ENCODE measurements at places on chromosomes 5 and 9. TPM values are rescaled to one million over a fixed set of nuclear protein-coding genes. Genes with fewer than 3 reads are reported as not detected.

The CA9 gene
- 45.4 TPM for polyA plus RNA-seq

The PCSK1 gene
- polyA plus RNA-seq = 1.1 TPM

The DMRT3 gene
- polyA plus RNA-seq = 0.05 TPM

The RIGI gene
- polyA plus RNA-seq = 2.9 TPM

The PAX5 gene
- 0.28 TPM for polyA plus RNA-seq

The ACOT12 gene
- not detected for polyA plus RNA-seq

The TRIM32 gene
- 2.7 TPM for polyA plus RNA-seq

The NPDC1 gene
- polyA plus RNA-seq = 113 TPM

The GMCL2 gene
- polyA plus RNA-seq = not detected

The IZUMO3 gene
- polyA plus RNA-seq = not detected

The SLCO4C1 gene
- 0.19 TPM for polyA plus RNA-seq

The GCNT4 gene
- 0.34 TPM for polyA plus RNA-seq

The CDC20B gene
- not detected for polyA plus RNA-seq

The PCDHGA5 gene
- 0.34 TPM for polyA plus RNA-seq

The SLIT3 gene
- polyA plus RNA-seq = 16.4 TPM

The CDH6 gene
- polyA plus RNA-seq = 0.23 TPM

The CYLC2 gene
- not detected for polyA plus RNA-seq

The AQP7 gene
- 258 TPM for polyA plus RNA-seq

The TLR4 gene
- polyA plus RNA-seq = 15.2 TPM

The AGXT2 gene
- polyA plus RNA-seq = not detected

The GABRP gene
- polyA plus RNA-seq = not detected

The SPINK7 gene
- polyA plus RNA-seq = 2.0 TPM

Data from adipose tissue (tissue), 3 donors.